ENCODE measurements at places on chromosomes 6 and 20.

DNA sequence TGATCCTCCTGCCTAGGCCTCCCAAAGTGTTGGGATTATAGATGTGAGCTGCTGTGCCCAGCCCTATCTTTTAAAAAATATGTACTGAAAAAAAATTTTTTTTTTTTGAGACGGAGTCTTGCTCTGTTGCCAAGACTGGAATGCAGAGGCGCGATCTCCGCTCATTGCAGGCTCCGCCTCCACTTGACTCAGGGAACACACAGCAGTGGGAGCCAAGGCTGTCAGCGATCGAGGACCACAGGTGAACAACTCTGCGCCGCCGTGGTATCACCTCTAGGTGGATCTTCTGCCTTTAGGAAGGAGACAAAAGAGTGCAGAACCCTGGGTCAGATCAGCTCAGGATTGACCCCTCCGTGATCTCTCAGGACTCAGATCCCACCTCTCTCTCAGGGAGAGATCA, 13.7 kb downstream of the RAET1E start:
- DNase-seq, result no peak

GRCh38 chr6:1153696-1154245, 158.1 kb upstream of the FOXQ1 start:
- DNase-seq, result no peak

GRCh38 chr20:47851774-47852173, 66.5 kb upstream of the SULF2 start:
- no peak for DNase-seq

DNA sequence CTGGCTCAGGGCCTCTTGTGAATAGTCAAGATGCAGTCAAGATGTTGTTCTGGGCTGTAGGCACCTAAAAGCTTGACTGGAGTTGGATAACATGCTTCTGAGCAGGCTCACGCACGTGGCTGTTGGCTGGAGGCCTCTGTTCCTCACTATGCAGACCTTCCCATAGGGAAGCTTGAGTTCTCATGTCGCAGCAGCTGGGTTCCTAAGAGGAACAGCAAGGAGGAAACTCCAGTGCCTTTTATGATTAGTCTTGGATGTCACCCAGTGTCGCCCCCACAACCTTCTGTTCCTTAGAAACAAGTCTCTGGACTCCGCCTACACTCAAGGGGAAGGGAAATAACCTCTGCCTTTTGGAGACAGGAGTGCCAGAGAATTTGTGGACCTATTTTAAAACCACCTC, 210.7 kb downstream of the BCAS1 start:
- DNase-seq, result no peak

GRCh38 chr6:112287577-112288225, 33.3 kb upstream of the LAMA4 start:
- peak; percentile 67 for DNase-seq

DNA sequence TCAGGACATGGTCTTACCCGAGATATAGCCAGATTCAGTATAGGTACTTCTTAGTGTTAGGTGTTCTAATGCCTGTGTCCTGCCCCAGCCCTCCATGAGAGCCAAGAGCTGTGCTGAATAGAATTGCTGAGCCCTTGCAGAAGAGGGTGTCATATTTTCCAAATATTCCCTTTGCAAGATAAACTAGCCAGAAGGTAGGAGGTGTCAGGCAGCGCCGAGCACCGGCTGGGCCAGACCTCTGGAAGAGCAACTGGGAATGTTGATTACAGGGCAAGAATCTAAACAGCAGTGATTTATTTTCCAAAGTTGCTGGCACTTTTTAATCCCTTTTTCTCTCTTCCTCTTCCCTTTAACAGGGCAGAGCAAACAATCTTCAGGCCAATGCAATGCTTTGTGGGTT, 37.1 kb upstream of the EZR start:
- no peak for DNase-seq

GRCh38 chr6:158040051-158040803, 58.6 kb downstream of the SYNJ2 start:
- no peak for DNase-seq

- DNase-seq, result no peak
Measured at GRCh38 chr6:34236131-34236442, 586 bp upstream of the HMGA1 start.

DNA sequence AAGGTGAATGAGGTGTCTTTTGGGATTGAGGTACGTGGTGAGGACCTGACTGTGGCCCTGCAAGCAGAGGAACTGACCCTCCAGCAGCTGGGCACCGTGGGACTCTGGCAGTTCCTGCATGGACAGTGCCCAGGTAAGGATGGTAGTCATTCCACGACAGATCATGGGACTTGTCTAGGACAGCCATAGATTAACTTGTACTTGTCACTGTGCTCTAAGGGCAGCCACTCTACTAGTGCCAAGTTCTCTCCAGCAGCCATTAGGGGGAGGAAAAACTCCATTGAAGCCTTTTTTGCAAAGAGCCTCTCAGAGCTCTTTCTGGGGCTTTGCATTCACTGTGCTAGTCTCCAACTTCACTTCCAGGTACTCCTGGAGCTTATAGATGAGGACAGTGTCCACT, 20.4 kb downstream of the TAF11 start:
- no peak for DNase-seq

GRCh38 chr6:15916581-15916980, 212.3 kb upstream of the MYLIP start:
- no peak for DNase-seq

GRCh38 chr6:118705544-118706491, 54.4 kb upstream of the CEP85L start:
- no peak for DNase-seq

- DNase-seq, result no peak
Measured at GRCh38 chr6:13513626-13514502, 26.5 kb upstream of the GFOD1 start.

DNA sequence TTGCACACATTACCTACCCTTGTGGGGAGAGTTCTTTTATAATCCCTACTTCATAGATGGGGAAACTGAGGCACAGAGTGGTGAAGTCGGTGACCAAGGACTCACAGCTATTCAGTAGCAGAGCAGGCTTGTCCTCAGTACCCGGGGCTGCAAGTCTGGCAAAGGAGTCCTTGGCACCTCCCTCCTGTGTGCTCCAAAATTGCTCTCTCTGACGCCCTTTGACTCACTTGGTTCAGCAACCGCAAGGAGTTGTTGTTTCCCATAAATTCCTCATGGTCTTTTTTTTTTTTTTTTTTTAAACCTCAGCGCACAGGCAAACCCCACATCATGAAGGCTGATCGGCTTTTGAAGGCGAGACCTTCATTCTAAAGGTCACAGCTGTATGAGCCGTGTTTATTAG, 143.2 kb downstream of the CEBPB start:
- no peak for DNase-seq

DNA sequence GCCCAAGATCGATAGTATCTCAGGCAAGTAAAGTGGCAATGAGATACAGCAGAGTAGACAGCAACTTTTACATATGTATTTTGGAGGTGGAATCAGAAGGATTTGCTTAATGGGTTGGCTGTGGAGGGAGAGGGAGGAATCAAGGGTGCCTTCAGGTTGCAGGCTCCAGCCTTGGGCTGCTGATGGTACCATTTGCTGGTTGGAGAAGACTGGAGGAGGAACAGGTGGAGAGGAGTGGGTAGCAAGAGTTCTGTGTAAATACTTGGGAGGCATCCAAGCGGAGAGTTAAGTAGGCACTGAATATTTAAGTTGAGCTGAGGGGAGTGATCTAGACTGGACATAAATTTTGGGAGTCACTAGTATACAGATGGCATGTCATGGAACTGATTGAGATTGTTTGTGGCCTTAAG, 5.2 kb downstream of the BICRAL start:
- DNase-seq, result no peak

DNA sequence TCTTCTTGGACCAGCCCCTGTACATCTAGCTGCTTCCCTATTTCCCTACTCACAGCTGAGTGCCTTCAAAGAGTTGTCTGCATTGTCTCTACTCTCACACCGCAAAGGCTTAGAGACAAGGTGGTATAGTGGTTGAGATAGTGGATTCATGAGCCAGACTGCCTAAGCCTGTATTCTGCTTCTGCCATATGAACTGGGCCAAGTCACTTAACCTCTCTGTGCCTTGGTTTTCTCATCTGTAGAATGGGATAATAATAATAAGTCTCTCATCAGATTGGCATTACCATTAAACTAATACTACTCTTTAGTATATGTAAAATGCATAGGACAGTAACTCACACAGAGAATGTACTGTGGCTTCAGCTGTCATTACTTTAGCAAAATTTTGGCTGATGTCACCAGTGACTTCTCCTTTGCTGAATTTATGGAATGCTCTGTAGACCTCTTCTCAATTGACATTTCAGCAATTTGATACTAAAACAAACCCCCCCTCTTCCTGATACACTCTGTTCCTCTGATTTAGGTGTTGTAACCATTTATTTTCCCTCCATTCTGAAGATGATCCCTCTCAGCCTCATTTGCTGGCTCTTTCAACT, 156.1 kb downstream of the ADAT2 start:
- no peak for DNase-seq

- no peak for DNase-seq
Measured at GRCh38 chr6:140905050-140905449, 1227.7 kb upstream of the GJE1 start.

DNA sequence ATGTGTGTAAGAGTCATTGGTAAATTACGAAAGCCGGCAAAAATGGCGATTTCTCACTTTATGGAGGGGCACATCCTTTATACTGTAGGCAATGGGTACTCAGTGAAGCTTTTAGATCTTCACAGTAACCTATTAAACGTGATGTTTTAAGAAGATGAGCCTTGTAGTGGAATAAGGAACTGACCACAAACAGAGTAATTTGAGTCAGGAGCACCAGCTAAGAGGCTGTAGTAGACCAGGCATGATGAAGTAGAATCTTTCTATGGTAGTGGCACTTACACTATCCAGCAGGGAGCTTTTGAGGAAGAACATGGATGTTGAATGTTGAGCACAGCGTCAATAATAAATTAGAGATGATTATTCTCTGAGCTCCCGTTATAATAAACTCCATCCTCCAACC, 65.9 kb downstream of the HIVEP2 start:
- no peak for DNase-seq

GRCh38 chr20:50744143-50744792, 12.9 kb downstream of the PARD6B start:
- DNase-seq, result no peak

DNA sequence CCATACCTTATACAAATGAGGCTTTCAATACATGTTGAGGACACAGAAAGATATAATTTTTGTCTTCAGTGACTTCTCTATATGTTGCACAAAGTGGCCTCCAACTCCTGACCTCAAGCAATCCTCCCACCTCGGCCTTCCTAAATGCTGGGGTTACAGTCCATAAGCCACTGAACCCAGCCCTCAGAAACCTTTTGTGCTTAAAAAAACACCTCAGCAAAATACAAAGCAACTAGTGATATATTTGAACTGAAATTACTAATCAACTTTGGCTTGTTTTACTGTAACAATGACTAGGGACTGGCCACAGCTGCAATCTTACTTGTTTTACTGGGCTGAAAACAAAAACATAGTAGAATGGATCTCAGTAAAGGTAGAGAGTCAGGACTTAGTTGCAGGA, 3.2 kb upstream of the ZNF184 start:
- no peak for DNase-seq

GRCh38 chr6:126064748-126065401, 78.5 kb downstream of the TRMT11 start:
- no peak for DNase-seq

DNA sequence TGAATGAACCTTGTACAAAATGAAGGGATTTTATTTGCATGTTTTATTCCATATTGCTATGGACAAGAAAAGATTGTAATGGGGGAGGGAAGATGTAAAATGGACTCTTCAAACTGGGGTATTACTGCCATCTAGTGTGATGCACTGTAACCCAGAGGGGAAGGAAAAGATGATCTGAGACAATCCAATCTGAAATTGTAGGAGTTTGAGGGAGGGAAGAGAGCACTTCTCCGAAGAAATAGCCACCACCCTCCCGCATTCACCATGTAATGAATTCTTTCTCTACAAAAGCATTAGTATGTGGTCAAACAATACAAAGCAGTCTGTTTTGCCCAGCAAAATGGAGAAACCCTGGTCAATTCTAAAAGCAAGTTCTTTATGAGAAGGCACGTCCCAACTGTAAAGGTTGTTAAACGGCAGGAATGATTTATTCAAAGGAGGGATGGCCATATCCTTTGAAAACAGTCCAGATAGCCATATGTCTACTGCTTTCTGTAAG, 679.5 kb upstream of the NRSN1 start:
- DNase-seq, result peak; percentile 19

DNA sequence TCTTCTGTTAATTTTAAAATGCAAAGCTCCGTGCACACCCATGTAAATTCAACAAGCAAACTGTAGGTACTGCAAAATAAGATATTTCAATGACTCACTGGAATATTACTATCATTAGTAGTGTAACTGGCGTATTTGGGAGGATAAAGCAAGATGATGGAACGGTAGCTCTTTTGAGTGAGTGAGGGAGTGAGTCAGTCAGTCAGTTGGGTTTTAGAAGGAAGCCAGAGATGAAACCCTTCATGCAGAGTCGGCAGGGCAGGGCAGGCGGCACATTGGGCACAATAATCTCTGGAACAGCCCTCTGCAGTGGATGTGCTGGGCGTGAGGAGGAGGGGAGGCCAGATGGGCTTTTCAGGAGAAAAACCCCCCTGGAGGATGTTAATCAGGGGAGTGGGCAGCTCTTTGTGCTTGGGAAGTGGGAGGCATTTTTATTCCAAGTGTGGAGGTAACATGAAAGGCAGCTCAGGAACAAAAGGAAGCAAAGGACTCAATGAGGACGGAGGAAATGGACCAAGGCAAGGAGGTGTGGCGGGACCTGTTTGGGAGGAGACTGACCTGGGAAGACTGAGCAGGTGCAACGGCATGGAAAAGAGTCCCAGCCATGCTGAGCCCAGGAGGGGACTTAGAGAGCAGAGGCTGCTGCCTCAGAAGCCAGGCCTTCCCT, 171.2 kb downstream of the ZDHHC14 start:
- no peak for DNase-seq

DNA sequence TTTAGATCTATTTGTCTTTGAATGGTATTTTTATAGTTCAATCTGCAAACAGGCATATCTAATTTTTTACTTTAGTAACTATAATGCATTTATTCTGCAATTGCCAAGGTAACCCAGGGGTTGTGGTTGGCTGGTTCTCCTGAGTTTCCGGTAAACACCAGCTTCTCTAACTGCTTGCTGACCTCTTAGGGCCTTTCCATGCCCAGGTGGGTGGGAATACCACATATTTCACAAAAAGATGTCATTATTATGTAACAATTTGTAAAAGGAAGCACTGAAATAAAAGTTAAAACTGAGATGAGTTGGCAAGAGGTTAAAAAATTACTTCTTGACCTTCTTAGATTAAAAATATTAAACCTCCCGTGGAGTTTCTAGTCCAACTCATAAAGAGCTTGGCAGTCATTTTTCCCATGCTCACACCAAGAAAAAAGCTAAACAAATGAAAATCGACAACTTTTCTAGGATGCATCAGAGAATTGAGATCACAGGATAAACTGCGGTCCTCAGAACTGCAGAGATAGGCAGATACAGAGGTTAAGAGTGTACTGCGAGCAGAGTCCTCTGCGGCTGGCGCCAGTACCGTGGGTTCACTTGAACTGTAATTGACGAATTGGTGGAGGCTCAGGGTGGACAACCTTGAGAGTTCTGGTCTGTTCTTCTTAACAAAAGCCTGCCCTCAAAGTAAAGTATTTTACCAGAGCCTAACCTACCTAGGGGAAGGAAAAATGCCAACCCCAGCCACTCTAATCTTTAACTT, 2.2 kb upstream of the VNN1 start:
- DNase-seq, result no peak

Data from SHP77 treated with DMSO at 0.1 percent for 48 hours (cell line).